ENCODE measurements at places on chromosomes 2 and 18. TPM values are rescaled to one million over a fixed set of nuclear protein-coding genes. Genes with fewer than 3 reads are reported as not detected.
A peak's percentile ranks its signal among the peaks of the same experiment; 100 is the strongest.

DNA sequence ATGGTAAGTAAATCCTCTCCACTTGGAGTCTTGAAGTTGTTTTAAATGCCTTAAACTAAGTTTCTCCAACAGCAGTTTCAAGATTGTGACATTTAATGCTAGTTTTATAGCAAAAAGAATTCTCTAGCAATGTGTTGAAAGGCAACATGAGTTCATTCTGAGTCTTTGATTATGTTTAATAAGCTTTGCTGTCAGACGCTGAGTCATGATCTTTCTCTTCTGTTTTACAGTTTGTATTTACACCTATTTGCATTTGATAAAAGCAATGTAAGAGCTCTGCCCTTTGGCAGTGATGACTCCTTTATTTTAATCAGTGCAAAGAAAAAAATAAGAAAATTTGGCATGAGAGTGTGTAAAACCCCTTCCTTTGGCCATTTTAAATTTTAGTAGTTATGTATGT lies 497.7 kb downstream of the STK39 start:
- H3K4me1 ChIP-seq, result no peaks in the 10 kb centered on the region
- H3K36me3 ChIP-seq, result no peaks in the 10 kb centered on the region
- no peak overlapping the region for H3K27ac ChIP-seq
- no peak for DNase-seq

The PDCD1 gene
- not detected for total RNA-seq

DNA sequence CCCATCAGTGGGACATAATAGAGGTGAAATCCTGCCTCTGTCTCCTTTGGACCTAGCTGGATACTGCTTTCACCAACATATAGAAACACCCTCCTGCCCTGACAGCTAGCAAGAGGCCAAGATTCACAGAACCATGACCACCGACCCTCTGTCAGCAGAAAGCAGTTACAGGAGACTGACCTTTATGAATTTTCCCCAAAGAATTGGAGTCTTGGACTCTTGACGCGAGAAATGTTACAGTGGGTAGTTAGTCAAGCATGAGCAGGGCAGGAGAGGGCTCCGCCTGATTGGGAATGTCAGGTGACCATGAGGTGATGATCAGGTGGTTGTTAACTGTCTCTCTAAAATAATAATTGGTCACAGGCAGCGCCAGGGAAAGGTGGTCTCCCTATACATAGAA lies 1002.3 kb downstream of the TDRD15 start:
- H3K4me1 ChIP-seq, result no peaks in the 10 kb centered on the region
- no peaks in the 10 kb centered on the region for H3K36me3 ChIP-seq
- H3K27ac ChIP-seq, result no peak overlapping the region
- DNase-seq, result no peak

- H3K4me1 ChIP-seq, result peaks cover 9% of the 10 kb centered on the region
- DNase-seq, result no peak
- no peaks in the 10 kb centered on the region for H3K27me3 ChIP-seq
- no peaks in the 10 kb centered on the region for H3K36me3 ChIP-seq
- H3K27ac ChIP-seq, result no peak overlapping the region
These were observed 94.9 kb downstream of the GBX2 start for GRCh38 chr2:236073246-236073645.

The TRIM43B gene
- total RNA-seq, result not detected

DNA sequence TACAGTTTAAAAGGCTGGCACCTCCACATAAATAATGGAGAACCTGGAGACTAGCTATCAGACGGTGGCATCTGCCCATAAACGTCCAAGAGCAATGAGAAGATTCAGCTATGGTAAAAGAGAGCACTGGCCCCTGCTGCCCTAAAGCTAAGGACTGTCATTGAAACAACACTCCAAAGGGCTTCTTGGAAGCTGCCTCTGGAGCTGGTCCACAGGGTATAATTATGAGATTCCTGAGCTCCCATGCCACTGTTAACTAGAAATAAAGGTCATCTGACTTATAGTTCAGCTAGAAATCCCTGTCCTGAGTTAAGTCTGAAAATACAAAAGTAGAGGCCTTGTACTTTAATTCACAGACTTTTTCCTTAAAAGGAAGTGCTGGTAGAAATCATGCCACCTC lies 39.9 kb upstream of the RBMS1 start:
- no peak overlapping the region for H3K27ac ChIP-seq
- peaks cover 9% of the 10 kb centered on the region for H3K4me1 ChIP-seq
- no peaks in the 10 kb centered on the region for H3K27me3 ChIP-seq
- DNase-seq, result no peak

GRCh38 chr2:238521870-238522269 lies 95.1 kb downstream of the ASB1 start:
- H3K4me1 ChIP-seq, result no peaks in the 10 kb centered on the region
- H3K27ac ChIP-seq, result no peak overlapping the region
- DNase-seq, result no peak
- no peaks in the 10 kb centered on the region for H3K36me3 ChIP-seq

GRCh38 chr18:50286391-50287027 lies 983 bp downstream of the CXXC1 start:
- H3K4me3 ChIP-seq, result peak overlapping the region; percentile 53
- no peak for DNase-seq
- no peaks in the 10 kb centered on the region for H3K36me3 ChIP-seq
- no peaks in the 10 kb centered on the region for H3K27me3 ChIP-seq
- peak overlapping the region; percentile 84 for H3K27ac ChIP-seq

- H3K4me3 ChIP-seq, result no peak overlapping the region
- H3K27me3 ChIP-seq, result no peaks in the 10 kb centered on the region
- no peaks in the 10 kb centered on the region for H3K4me1 ChIP-seq
- no peaks in the 10 kb centered on the region for H3K36me3 ChIP-seq
- no peak for DNase-seq
These were observed 754.0 kb upstream of the SOX11 start for GRCh38 chr2:4938206-4938605.

GRCh38 chr2:190519975-190520767 lies 14.4 kb downstream of the NEMP2 start:
- H3K27ac ChIP-seq, result no peak overlapping the region
- DNase-seq, result no peak
- no peak overlapping the region for H3K4me3 ChIP-seq

DNA sequence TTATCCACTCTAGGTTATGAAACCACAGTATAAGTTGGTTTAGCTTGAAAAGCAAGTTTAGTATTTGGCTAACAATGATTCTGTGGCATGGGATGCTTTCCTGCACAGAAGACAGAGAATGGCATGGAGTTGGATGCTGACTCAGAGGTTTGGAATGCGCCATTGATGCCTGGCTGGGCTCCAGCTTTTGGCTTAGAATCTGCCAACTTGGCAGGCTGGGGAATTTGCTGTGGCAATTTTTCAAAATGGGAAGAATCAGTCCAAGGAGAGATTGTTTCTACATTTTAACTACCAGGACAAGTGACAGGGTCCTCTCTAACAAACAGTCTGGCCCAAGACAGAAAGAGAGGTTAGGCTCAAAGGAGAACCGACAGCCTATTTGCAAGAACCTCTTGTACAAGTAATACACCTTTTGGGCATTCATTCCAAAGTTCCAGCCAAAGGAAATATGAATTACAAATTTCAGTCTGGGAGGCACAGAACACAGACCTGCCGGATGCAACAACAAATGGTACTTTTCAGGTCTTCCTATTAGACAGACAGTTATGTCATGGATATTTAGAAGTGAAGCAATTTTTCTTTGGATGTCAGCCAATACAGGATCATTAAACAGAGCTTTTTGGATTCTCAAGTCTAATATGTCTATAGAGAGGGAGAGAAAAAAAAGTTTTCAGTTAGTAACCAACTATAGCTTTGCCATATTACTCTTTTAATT lies 1027.7 kb downstream of the TMEM182 start:
- no peaks in the 10 kb centered on the region for H3K36me3 ChIP-seq
- no peak overlapping the region for H3K4me3 ChIP-seq
- H3K27me3 ChIP-seq, result no peaks in the 10 kb centered on the region
- H3K4me1 ChIP-seq, result no peaks in the 10 kb centered on the region
- H3K27ac ChIP-seq, result no peak overlapping the region

- no peaks in the 10 kb centered on the region for H3K36me3 ChIP-seq
- no peaks in the 10 kb centered on the region for H3K27me3 ChIP-seq
- H3K27ac ChIP-seq, result no peak within 1 kb of the TSS
- no peaks in the 10 kb centered on the region for H3K4me1 ChIP-seq
- no peak within 1 kb of the TSS for H3K4me3 ChIP-seq
- DNase-seq, result no peak
These were observed at the start of gene CPLX4 for GRCh38 chr18:59318460-59319050. Gene CPLX4 (minus strand): TSS chr18:59318649. CDS start chr18:59318462, 187 bp downstream.

DNA sequence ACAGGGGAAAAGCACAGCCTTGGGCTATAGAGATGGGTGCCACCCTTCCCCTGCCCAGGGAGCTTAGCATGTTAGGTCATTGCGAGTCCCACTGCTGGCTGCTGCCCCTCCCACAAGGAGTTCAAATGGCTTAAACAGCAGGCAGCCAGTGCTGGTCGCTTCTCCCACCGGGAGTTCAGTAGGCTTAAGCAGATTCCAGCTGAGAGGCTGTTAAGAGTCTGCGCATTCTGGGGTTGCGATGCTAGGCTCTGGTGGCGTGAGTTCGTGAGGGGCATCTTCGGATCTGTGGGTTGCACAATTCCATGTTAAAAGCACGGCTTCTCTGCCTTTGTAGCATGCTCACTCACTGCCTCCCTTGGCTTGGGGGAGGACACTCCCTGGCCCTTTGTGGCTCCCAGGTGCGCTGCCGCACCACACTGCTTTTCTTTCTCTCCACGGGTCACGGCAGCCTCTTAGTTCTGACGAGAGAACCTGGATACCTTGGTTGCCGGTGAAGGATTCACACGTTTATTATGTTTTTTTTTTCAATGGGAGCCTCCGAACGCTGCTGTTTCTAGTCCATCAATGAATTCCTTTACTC lies 93.2 kb downstream of the UNC80 start:
- no peak for DNase-seq
- H3K27me3 ChIP-seq, result no peaks in the 10 kb centered on the region
- no peaks in the 10 kb centered on the region for H3K36me3 ChIP-seq

The TNFRSF11A gene
- 0.16 TPM for total RNA-seq

- H3K4me3 ChIP-seq, result no peak overlapping the region
- no peaks in the 10 kb centered on the region for H3K4me1 ChIP-seq
- no peaks in the 10 kb centered on the region for H3K27me3 ChIP-seq
- no peak for DNase-seq
These were observed 29.3 kb upstream of the CREG2 start for GRCh38 chr2:101416609-101417008.

The CROCC2 gene
- not detected for total RNA-seq

The UGT1A1 gene
- total RNA-seq, result 2.6 TPM

The CHRNG gene
- total RNA-seq, result not detected

DNA sequence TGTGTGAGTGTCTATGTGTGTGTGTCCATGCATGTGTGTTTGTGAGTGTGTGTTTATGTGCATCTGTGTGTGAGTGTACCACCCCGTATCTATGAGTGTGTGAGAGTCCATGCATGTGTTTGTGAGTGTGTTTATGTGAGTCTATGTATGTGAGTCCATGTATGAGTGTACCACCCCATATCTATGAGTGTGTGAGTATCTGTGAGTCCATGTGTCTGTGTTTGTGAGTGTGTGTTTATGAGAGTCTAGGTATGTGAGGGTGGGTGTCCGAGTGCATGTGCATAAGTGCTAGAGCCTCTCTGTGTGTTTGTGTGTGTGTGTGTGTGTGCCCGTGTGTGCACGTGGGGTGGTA lies 86.0 kb upstream of the ATG16L1 start:
- H3K4me3 ChIP-seq, result no peak overlapping the region
- DNase-seq, result no peak
- no peak overlapping the region for H3K27ac ChIP-seq
- no peaks in the 10 kb centered on the region for H3K36me3 ChIP-seq
- no peaks in the 10 kb centered on the region for H3K4me1 ChIP-seq

The ZNF521 gene
- 0.09 TPM for total RNA-seq

DNA sequence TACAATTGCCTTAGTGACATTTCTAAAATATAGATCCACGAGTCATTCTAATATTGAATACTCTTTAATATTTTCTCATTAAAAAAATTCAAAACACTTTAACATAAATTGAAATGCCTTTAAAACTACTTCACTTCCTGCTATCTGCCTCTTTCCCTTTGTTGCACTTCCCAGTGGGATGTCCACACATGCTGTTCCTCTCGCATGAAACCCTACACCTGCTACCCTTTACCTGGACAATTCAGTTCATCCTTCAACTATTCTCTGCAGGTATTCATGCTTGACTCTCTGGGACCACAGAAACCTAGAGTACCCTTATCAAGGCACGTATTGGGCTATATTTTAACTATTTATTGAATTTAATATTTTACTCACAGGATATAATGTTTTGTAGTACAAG lies 373.3 kb upstream of the GALNT5 start:
- no peak overlapping the region for H3K27ac ChIP-seq
- no peaks in the 10 kb centered on the region for H3K36me3 ChIP-seq
- H3K27me3 ChIP-seq, result no peaks in the 10 kb centered on the region
- H3K4me1 ChIP-seq, result no peaks in the 10 kb centered on the region
- no peak for DNase-seq

The POTEC gene
- total RNA-seq, result not detected

The CFAP221 gene
- 0.60 TPM for total RNA-seq

DNA sequence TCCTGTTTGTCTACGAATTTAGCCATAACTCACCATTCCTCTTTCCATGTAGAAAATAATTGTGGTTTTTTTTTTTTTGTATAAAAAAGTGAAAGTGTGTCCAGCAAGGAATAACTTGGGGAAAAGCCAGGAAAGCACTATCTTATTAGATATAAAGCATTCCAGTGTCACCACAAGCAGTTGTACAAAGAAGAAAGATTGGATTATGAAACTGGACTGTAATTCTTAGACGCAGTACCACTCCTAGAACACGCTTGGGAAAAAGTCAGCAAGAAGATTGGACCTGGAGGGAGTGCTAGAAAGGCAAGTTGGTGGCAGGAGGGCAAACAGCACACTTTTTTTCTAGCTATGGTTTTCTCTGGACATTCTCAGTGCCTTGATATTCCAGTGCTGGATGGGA lies 186.7 kb downstream of the PARD3B start:
- no peak overlapping the region for H3K4me3 ChIP-seq
- H3K36me3 ChIP-seq, result no peaks in the 10 kb centered on the region
- H3K4me1 ChIP-seq, result peaks cover 9% of the 10 kb centered on the region
- no peak overlapping the region for H3K27ac ChIP-seq
- DNase-seq, result no peak

- H3K27me3 ChIP-seq, result no peaks in the 10 kb centered on the region
- H3K4me1 ChIP-seq, result peaks cover 37% of the 10 kb centered on the region
- peak; percentile 65 for DNase-seq
- H3K36me3 ChIP-seq, result no peaks in the 10 kb centered on the region
These were observed 2.5 kb downstream of the MERTK start for GRCh38 chr2:111900859-111901258.

DNA sequence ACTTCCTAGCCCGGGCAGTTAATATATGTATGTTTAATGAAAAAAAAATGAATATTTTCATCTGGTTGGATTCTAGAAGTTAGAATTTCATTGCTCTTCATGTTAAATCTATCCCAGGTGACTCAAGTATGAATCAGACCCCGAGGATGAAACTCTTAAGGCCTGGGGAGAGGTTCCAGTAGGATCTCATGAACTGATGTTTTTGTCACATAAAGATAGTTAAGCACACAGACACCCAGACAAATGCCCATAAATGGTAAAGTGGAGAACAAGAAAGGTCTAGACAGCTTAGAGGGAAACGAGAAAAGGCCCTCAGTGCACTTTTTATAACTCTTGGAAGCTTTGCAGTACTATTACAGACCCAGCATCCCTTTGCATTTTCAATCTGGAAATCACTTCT lies 114.1 kb downstream of the RIF1 start:
- H3K4me3 ChIP-seq, result no peak overlapping the region
- DNase-seq, result no peak
- H3K4me1 ChIP-seq, result peaks cover 3% of the 10 kb centered on the region
- no peaks in the 10 kb centered on the region for H3K36me3 ChIP-seq
- no peaks in the 10 kb centered on the region for H3K27me3 ChIP-seq

The CNDP1 gene
- not detected for total RNA-seq

All from Caco-2 (cell line).